ENCODE measurements at places on chromosomes 6 and 20.

- no peak for DNase-seq
Measured at GRCh38 chr20:1702855-1703254, 45.3 kb upstream of the SIRPG start.

- DNase-seq = no peak
Measured at GRCh38 chr6:44258325-44258863, 1.1 kb upstream of the SLC35B2 start.

GRCh38 chr6:47342824-47343223 is 33.1 kb upstream of the TNFRSF21 start:
- DNase-seq = no peak

DNA sequence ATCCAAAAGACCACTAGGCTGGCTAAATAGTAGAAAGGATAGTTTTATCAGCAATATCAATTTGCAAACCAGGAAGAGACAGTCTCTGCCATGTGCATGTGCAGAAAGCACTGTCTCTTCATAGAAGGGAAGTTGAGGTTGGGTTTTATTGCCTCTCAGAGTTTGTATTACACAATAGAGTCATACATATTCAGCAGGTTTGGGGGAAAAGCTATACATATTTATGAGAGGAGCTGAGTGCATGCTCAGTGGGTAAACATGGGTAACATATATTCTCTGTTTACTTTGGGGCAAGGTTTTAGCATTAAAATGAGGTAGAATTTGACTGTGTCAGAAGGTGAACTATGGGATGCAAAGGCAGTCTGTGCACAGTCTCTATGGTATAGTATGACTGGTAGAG is 14.9 kb downstream of the TMEM170B start:
- DNase-seq = no peak

GRCh38 chr6:148358196-148358785 is 15.7 kb downstream of the SASH1 start:
- DNase-seq = no peak

GRCh38 chr20:32031007-32031958 is 20.8 kb upstream of the HCK start:
- peak; percentile 70 for DNase-seq

DNA sequence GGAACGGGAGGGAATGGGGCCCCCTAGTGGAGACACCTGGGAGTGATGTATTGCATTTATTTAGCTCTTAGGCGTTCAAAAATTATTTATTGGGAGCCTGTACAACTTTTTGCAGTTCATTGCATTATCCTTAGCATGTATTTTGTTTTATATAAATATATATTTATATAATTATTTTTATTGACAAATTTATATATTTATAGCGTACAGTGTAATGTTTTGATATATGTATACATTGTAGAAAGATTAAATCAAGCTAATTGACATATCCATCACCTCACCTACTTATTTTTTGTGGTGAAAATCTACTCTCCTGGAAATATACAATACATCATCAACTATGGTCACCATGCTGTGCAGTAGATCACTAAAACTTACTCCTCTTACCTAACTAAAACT is 975 bp downstream of the SIRT5 start:
- no peak for DNase-seq

DNA sequence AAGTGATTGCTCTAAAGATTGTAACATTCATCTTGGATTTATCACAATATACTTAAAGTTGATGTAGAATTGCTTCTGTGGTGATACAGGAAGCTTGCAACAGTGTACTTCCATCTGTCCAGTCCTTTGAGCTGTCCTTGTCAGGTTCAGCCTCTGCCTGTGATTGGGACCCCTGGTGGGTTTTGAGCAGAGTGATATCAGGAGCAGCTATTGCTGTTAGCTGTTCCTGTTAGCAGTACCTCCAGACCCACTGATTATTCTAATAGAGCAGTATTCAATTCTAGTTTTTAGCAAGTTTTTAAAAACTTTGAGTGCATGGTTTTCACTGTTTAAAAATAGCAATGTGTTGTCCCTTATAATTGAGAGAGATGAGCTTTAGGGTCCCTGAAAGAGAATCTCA is 48.8 kb downstream of the TULP4 start:
- DNase-seq = no peak

DNA sequence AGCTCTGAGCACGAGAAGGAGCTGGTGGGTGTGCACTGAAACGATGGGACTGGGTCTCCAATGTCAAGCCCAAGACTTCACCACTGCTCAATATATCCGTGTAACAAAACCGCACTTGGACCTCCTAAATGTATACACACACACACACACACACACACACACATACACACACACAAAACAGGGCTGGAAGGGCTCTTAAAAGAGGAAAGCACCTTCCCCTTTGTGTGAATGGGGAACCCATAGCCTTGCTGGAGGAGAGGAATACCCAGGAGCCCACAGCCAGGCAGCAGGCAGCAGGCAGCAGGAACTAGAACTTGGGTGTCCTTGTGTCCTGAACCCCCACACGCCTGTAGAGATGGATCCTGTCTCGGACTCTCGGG is 29.8 kb downstream of the TGM2 start:
- no peak for DNase-seq

DNA sequence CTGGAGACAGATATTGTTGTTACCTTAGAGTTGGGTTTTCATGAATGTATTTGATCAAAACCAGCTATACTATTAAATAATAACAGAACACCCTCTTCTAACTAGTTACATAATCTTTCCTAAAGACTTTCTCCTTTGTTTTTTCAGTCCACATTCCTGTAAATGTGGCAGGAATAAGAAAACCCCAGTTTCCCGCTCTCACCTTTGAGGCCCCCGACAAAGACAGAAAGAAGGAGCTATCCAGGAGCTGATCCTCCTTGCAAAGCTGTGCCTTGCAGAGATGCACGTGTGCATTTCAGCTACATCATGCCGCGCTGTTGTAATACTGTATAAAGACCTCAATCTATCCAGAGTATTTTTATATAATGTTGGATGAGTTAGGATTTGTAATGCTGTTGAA is 102.7 kb downstream of the SLC22A3 start:
- DNase-seq = no peak

GRCh38 chr6:156046841-156047449 is 591.3 kb upstream of the NOX3 start:
- no peak for DNase-seq

GRCh38 chr6:79149884-79150283 is 71.8 kb upstream of the PHIP start:
- no peak for DNase-seq

GRCh38 chr20:12902992-12903391 is 105.8 kb upstream of the SPTLC3 start:
- DNase-seq = no peak

GRCh38 chr6:166058064-166058739 is 109.4 kb downstream of the TBXT start:
- DNase-seq = no peak

- no peak for DNase-seq
Measured at GRCh38 chr20:19431316-19431700, 218.9 kb downstream of the SLC24A3 start.

- peak; percentile 60 for DNase-seq
Measured at GRCh38 chr6:166097914-166098522, 69.6 kb downstream of the TBXT start.

GRCh38 chr20:25136643-25137559 is 55.0 kb upstream of the VSX1 start:
- DNase-seq = no peak

- DNase-seq = no peak
Measured at GRCh38 chr6:156336089-156336488, 441.1 kb upstream of the ARID1B start.

- no peak for DNase-seq
Measured at GRCh38 chr20:8662433-8662954, 406.4 kb upstream of the PLCB4 start.

DNA sequence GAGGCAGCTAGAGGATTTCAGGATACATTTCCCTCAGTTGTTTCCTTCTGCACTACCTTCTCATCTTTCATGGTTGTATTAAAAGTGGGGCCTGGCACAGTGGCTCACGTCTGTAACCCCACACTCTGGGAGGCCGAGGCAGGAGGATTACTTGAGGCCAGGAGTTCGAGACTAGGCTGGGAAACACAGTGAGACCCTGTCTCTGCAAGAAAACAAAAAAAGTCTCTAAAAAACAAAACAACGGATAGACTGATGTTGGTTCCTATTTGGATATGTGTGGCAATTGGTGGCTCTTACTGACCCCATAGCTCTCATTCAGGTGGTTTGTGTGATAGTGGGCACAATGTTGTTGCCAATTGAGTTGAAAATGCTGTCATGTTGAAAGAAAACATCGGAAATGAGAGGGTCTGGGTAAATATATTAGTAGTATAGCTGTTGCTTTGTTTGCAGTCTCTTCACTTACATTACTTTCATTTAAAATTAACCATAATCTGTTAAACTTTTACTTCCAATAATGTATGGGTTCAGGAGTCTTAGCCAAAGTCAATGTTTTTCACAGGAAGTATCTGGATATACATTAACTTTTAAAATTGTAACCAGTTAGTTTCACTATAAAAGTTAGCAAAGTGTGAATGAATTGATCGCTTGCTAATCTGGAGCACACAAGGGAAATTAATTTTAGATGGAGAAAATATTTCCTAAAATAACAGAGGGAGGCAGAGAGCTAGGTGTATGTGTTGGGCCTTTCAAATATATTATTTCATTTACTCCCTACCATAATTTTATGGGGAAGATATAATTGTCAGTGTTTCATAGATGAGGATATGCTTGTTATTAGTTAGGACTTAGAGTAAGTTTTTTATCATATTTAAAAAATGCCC is 31.1 kb downstream of the UTRN start:
- DNase-seq = no peak

DNA sequence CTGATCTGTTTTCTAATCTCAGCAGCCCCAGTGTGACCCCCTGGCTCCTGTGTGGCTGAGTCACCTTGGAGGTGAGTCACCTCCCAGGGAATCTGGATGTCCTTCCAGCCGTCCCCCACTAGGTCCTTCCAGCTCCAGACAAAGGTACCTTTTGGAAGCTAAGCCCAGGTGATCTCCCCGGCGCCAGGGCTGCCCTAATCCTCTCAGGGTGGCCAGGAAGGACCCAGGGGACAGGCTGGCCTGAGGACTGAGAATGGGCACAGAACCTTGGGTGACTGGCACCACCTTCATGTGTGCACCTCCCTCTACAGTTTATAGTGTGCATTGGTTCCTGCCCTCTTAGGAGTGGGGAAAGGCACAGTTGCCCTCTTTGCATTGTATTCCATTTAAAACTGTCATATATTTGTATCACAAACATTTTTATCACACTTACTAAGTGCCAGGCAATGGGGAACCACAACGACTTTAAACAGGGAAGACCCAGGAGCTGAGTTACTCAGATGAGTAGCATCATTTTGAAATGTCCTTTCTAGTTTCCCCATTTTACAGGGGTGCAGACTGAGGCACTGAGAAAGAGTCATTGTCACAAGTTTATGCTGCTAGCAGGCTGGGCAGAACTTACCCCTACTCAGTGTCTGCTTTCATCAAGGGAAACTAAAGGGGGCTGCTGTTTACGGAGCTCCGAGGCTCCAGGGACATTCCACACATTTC is 2.6 kb upstream of the BPIFB4 start:
- peak; percentile 33 for DNase-seq

DNA sequence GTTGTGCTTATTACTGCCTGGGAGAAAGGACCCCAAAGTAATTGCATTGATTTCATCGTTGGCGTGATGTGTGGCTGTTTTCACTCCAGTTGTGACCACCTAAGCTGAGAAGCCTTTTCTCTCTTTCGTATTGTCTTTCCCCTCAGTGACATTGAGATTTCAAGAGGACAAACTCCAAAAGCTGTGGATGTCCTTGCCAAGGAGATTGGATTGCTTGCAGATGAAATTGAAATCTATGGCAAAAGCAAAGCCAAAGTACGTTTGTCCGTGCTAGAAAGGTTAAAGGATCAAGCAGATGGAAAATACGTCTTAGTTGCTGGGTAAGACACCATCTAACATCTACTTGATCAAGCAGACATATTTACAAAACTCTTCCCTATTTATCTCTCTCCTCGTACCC is 60.5 kb downstream of the MTHFD1L start:
- no peak for DNase-seq

GRCh38 chr20:29079769-29080690 is 2177.4 kb upstream of the DEFB115 start:
- DNase-seq = peak; percentile 42

GRCh38 chr20:1337441-1337840 is 8.5 kb upstream of the SDCBP2 start:
- DNase-seq = no peak

DNA sequence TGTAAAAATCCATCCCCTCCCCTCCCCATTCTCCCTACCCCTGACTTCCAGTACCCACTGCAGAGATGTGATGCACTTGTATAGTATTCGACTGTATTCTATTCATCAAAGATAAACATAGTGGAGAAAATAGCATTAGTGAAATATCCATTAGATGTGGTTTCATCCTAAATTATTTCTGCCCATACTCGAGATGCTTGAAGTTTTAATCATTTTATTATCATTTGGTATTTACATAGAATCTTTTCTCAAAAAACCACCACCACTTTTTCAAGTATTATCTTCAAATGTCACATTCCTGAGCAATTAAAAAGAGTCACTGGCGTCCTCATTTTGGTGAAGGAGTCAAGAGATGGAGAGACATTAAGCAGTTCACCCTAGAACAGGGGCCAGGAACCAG is 181.9 kb downstream of the HAO1 start:
- DNase-seq = no peak

GRCh38 chr20:4465855-4466545 is 255.7 kb upstream of the PRND start:
- DNase-seq = no peak

DNA sequence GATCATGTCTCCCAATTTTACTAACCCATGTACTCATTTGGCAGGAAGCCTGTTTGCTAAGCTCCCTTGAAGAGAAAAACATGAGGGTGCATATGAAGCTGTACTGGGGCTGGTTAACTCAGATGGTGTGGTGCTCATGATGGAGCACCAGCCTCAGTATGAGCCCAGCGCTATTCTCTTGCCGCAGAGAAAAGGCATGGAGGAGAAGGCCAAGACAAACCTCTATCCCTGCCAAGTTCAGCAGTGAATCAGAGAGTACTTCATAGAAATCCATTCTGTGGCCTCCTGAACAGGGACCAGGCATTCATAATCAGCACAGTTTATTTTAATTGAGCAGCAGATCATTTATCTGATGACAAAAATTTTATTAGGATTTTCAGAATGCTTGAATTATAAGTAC is 398.1 kb downstream of the LMBRD1 start:
- DNase-seq = no peak

Measured in activated naive CD4-positive, alpha-beta T cell treated with anti-CD3 and anti-CD28 coated beads, Interleukin-2, amount 10 ng/mL, durations not matched to agents 7 days and 5 days (primary cell).